Cortex of kidney (tissue), 1 donor: ENCODE measurements at places on chromosomes 6 and 20.

- DNase-seq, result no peak
Observed at GRCh38 chr6:28553986-28554881, 28.6 kb downstream of the GPX5 start.

DNA sequence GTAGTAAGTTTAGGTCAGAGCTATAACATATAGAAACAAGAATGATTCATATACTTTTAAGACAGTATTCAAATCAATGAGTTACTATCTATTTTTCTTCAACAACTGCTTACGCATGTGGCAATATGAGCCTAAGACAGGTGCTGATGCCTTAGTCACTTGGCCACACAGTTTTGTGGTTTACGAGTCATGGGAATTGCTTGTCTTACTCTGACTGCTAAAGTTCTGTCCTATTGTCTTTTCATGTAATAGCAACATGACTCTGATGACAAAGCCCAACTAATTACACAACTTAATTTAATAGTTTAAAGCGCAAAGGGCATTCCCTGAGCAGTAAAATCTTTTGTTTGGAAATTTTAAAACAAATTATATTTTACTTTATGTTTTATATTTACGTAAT lies 159.3 kb upstream of the CENPW start:
- DNase-seq, result no peak

GRCh38 chr20:47256668-47257236 lies 99.7 kb downstream of the ZMYND8 start:
- no peak for DNase-seq

DNA sequence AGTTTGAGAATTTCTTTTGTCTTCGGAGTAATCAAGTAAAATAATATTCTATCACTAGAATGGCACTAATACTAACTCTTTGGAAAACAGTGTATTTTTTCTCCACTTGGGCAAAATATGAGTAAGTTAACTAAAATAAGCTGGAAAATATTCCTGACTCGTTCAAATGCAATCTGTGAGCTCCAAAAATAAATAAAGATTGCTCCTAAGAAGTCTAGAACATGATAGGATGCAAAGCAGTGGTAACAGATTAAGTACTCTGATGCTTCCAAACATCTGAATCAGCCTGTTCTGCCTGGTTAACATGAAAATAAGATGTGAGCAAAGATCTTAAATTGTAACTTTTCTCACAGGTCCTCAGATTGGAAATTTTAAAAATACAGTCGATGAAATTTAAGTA lies 285.1 kb upstream of the ID4 start:
- DNase-seq, result no peak

DNA sequence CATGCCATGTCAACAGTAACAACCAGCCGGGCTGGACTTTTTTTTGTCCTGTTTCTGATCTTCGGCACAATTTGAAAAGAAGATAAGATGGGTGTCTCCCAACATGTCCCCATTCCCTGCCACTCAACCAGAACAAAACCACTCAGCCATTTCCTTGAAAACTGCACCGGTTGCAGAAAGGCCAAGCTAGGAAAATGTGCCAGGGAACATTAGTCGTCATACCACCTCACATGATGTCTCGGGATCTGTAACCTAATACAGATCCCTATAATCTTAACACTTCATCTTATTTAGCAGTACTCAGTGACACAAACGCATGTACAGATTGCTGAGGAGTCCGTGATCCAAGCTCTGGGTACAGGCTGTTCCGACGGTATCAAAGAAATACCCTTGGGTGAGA lies 46.5 kb downstream of the ALDH8A1 start:
- DNase-seq, result no peak

- no peak for DNase-seq
Observed at GRCh38 chr6:162251257-162251656, 476.3 kb downstream of the PRKN start.

DNA sequence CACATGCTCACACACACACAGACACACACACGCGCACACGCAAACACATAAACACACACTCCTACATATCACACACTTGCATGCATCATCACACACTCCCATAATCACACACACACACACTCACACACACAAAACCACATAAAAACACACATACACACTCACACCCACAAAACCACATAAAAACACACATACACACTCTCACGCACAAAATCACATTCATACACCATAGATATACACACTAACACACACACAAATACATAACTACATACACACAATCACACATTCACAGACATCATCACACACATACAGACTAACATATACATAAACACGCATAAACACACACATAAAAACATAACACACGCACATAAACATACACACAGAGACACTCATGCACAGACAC lies 57.8 kb upstream of the QKI start:
- DNase-seq, result no peak

DNA sequence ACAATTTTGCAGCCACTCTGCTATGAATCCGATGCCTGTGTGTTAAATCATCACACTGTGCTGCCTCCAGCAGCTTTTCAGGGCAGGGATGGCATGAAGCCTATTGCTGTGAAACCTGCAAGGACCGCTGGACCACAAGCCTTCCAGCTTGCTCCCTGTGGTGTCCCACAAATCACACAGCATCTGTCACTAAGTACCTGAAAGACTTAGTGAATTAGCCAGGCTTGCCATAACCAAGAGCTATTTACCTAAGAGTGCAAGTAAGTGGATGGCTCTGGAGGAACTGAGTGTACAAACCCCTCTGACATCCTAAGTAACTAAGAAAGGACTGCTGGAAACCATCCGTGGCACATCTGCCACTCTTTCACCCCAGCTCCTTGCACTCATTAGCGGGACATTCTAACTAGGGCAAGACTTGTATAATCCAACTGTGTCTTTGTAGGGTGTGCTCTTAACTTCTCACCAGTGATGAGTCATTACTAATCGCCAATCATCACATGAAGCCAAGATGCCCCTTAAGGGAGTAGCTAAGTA lies 34.7 kb downstream of the FOXQ1 start:
- DNase-seq, result no peak

- DNase-seq, result no peak
Observed at GRCh38 chr6:33996120-33996475, 149.8 kb downstream of the GRM4 start.

GRCh38 chr20:52963131-52963530 lies 9.0 kb upstream of the TSHZ2 start:
- DNase-seq, result no peak

DNA sequence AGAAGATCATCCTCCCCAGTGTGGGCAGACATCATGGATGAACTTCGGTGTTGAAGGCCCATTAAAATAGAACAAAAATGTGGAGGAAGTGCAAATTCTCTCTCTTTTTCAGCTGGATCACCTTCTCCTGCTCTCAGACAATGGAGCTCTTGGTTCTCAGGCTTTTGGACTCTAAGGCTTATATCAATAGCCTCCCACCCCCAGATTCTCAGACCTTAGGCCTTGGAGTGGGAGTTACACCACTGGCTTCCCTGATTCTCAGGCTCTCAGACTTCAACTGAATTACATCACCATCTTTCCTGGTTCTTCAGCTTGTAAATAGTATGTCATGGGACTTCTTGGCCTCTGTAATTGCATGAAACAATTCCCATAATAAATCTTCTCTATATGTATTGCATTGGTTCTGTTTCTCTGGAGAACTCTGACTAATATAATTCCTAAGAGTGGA lies 36.6 kb downstream of the NSFL1C start:
- no peak for DNase-seq

GRCh38 chr6:23086100-23086499 lies 516.7 kb downstream of the HDGFL1 start:
- DNase-seq, result no peak

GRCh38 chr6:42009844-42010184 lies 40.5 kb upstream of the TAF8 start:
- no peak for DNase-seq

DNA sequence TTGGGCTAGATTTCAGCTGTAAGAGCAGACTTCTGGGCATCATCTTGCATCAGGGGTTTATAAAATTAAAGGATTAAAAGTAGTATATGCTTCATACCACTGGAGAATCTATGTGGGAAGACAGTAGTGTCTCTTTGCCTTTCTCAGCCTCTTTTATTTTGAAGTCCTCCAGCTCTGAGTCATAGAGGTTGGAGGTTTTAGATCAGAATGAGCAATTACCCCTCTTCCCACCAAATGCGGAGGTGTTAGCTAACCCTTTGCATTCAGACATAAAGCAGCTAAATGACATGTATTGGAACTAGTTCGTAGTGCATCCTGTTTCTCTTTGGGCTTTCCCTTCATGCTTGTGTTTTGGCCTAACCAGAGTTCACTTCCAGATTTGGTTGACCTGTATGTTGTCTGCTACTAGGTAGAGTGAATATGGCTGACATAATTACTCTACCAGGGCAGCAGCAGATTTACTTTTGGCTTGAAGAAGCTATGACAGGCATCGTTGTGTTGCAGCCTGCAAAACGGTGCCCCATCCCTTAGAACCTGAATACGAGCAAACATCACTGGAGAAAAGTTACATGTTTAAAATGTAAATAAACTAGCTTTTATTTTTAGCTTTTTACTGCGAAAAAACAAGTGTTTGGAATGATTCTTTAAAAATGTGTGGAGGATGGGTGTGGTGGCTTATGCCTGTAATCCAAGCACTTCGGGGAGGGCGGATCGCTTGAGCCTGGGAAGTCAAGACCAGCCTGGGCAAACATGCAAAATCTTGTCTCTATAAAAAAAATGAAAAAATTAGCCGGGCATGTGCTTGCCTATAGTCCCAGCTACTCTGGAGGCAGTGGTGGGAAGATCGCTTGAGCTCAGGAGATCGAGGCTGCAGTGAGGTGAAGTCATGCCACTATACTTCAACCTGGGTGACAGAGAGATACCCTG lies 82.2 kb downstream of the MYO6 start:
- no peak for DNase-seq

DNA sequence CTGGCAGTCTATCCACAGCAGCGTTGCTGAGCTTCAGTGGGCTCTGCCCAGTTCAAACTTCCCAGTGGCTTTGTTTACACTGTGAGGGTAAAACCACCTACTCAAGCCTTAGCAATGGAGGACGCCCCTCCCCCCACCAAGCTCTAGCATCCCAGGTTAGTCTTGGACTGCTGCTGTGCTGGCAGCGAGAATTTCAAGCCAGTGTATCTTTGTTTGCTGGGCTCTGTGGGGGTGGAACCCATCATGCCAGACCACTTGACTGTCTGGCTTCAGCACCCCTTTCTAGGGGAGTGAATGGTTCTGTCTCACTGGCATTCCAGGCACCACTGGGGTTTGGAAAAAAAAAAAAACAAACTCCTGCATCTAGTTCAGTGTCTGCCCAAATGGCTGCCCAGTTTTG lies 249.7 kb upstream of the SYNCRIP start:
- DNase-seq, result no peak
